ENCODE measurements at places on chromosomes 3 and 15.

- DNase-seq: no peak
These were observed 115.9 kb downstream of the CBLB start for GRCh38 chr3:105752791-105753415.

- DNase-seq: no peak
These were observed 19.9 kb upstream of the COLQ start for GRCh38 chr3:15541371-15541770.

- no peak for DNase-seq
These were observed 3.3 kb upstream of the RBSN start for GRCh38 chr3:15102256-15102655.

DNA sequence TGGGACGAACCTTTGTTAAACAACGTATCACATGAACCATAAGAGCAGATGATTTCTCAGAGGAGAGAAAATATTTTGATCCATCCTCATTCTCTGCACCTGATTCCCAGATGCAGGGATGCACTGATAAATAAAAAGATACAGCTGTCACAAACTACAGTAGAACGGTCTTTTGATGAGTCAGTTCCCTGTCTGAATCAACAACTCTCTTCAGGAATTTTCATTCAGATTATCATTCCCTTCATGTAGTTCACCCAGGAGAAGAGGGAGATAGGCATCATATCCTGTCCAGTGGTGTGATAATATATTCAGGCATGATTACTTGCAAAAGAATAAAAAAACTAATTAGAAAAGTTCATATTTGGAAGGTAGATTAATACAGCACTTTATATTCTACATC, 521.5 kb downstream of the PYDC2 start:
- DNase-seq: no peak

DNA sequence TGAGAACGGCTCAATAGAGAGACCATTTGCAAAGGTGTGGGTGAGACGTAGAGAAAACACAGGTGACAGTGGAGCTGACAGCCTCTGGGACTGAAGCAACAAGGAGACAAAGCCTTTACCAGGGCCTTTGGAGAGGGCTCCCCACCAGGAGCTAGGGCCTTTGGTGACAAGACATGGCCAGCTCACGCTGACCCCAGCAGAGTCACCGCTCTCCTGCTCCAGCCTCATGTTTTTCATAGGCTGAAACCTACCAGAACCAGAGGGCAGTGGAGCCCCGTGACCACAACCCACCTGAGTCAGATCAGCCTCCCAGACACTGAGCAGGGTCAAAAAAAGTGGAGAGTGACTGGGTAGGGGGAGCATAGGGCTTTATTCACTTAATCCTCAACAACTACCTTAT, 214.7 kb downstream of the SHQ1 start:
- no peak for DNase-seq

DNA sequence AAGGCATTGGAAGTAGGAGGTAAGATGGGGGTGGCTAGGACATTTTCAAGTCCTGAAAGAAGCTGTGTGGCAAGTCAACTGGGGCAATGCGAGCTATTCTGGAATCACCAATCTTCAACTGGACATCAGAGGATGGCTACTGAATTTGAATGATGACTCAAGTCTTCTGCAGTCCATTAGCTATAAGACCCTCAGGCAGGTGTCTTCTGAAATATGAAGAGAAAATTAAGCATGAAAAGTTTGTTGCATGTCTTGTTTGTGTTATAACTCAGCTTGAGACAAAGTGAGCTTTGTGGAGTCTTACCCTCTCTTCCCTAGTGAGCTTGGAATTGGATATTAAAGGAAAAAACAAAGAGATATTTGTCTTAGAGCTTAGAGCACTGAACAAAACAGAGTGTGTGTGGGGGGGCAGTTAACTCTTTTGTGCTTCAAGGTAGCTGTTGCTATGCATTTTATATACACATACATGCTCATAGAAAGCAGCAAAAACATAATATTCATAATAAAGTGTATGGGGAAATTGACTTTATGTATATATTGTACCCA, 979.1 kb downstream of the MCTP2 start:
- no peak for DNase-seq

DNA sequence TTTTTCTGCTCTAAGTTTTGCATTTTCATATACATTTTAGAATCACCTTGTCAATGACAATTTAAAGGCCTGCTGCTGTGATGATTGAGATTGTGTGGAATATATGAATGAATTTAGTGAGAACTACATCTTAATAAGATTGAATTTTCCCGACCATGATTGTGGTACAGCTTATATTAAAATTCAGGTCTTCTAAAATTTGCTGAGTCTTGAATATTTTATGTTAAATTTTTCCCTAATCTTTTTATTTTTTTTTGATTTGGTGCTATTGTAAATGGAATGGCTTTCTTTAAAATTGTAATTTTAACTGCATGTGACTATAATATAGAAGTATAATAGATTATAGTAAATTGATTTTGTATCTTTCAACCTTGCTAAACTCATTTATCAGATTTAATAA, 172.1 kb downstream of the IL1RAP start:
- no peak for DNase-seq

- DNase-seq: no peak
These were observed 100.9 kb downstream of the MYO5A start for GRCh38 chr15:52427804-52428203.

GRCh38 chr3:127728417-127729015, 55.8 kb downstream of the ABTB1 start:
- DNase-seq: no peak

- peak; percentile 78 for DNase-seq
These were observed 51.8 kb upstream of the DGKG start for GRCh38 chr3:186413615-186414415.

- no peak for DNase-seq
These were observed 95.6 kb downstream of the RFX7 start for GRCh38 chr15:56148064-56148463.

- no peak for DNase-seq
These were observed 7.1 kb upstream of the PLCB2 start for GRCh38 chr15:40314723-40315276.

- DNase-seq: no peak
These were observed 5.5 kb downstream of the UROC1 start for GRCh38 chr3:126512026-126512425.

DNA sequence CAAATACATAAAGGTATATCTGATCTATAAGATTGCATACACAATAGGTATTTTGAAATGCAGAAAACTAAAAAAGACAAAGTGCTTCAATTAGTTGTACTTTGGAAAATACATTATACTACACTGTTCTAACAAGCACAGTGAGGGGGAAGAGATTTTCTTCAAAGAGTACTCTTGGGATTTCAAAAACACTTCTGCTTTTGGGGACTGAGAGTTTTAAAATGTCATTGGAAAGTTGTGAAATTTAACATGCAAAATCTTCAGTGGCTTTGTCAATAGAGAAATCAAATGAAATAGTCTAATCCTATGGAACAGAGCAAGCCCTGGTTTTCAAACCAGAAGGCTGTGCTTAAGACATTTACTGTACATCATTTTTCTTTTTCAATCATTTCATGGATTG, 322.2 kb upstream of the SEMA6D start:
- DNase-seq: no peak

DNA sequence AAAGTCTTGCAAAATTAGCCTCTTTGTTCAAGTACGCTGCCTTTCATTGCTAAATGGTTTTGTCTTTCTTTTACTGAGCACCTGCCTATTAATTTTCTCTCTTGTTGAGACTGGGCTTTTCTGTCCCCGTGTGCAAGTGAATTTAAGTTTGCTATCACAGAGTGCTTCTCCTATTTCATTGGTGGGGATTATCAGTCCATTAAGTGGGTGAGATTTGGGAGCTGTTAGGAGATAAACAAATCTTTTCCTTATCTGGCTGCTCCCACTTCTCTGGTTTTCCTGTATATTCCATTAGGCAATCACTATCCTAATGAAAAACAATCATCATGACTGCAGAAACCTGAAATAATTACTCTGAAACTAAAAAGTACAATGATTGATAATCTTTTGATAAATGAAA, 254.2 kb downstream of the NR1D2 start:
- no peak for DNase-seq

DNA sequence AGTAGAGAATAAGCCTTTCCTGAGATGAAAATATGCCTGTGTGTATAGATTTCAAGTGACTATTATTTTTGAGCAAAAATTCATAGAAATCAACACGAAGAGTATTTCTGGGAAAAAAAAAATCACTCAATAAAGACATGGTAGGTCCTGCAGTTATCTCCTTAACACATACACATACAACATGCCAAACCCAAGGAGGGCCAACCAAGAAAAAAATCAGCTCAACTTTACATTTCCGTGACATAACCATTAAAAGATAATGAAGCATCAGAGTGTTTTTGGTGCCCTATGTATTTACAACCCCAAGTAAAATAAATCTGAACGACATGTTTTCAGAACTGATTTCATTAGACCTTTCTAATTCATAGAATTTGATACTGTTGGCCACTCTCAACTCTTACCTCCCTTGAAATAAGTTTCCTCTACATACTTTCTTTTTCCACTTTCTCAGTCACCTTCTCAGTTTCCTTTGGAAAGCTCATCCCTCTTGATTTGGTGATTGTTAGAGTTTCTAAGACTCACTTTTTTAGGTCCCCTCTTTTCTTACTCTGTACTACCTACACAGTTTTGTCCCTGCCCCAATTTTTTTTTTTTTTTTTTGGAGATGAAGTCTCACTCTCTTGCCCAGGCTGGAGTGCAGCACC, 162.3 kb downstream of the TBL1XR1 start:
- DNase-seq: no peak

GRCh38 chr3:54781728-54782127, 146.1 kb downstream of the LRTM1 start:
- DNase-seq: no peak

DNA sequence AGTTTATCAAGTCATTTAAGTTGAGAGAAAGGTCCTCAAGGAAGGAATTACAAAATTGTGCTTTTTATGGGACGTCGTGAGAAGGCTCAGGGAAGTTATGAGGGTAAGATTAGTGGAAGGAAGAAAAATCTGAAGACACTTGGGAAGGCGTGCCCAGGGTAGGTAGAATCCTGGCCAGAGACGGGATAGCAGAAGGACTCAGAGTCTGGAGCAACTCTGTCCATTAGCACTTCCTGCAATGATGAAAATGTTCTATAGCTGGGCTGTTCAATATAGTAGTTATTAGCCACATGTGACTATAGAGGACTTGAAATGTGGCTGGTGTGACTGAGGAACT, 271.0 kb upstream of the ZPLD1 start:
- DNase-seq: no peak

- DNase-seq: no peak
These were observed 63.1 kb upstream of the TBC1D5 start for GRCh38 chr3:17805461-17805940.

DNA sequence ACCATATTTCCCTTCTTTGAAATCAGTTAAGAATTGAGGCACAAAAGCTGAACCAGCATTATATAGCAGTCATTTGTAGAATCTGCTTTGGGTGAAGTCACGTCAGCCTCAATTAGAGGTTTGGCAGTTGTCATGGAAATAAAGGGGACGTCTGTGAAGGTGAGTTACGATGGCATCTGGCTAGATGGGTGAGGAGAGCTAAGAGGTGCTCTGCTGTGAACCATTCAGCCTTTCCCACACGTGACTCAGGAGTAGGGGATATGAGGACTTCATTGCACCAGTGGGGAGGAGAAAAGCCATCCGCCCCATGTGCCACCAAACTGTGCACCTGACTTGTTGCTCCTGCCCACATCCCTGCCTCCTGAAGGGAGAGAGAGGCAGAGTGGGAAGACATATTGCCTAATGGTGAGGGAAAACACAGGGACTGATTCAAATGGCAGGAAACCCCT, 2.8 kb upstream of the C15orf40 start:
- no peak for DNase-seq

DNA sequence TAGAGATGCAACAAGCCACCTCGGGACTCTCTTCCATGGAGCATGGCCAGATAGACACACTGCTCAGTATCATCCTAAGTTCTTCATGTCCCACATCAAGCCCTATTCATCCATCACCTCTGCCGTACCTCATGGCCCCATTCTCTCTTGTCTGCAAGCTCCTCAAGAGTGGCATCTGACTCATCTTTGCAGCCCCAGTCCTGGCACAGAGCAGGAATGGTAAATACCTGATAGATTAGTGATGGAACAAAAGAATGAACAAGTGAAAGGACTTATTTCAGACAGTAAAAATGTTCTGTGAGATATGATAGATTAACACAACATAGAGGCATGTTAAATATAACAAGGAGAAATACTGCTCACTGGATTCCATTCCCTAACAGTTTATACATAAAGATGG, 176.4 kb downstream of the ISL2 start:
- DNase-seq: no peak

GRCh38 chr15:42720071-42720470, 16.9 kb downstream of the CDAN1 start:
- no peak for DNase-seq

DNA sequence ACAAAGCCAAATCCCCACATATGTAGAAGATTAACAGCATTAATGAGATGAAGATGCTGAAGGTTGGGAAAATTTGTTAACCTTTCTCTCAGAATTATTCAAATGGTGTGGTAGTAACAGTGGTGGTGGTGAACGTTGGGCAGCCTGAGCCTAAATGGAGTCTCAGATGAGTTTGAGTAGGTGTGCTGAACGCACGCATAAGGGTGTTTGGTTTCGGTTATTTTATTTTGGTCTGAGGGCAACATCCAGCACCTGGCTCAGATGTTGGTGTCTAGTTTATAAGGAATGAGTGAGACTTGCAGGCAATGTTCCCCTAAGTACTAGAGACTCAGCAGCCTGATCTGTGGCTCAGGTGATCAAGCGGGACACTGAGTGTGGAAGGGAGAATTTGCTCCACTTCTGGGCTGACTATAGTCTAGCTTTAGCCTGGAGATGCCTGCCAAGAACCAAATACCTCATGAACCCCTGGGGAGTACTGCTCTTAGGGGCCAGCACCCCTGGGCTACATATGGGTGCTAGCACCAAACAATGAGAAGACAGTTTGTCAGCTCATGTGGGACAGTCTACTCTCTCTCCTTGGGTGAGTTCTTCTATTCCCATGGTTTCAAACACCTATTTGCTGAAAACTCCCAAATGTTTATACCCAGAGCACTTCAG, 39.5 kb upstream of the ATP2C1 start:
- DNase-seq: no peak

GRCh38 chr3:16647668-16648067, 42.4 kb upstream of the DAZL start:
- no peak for DNase-seq

DNA sequence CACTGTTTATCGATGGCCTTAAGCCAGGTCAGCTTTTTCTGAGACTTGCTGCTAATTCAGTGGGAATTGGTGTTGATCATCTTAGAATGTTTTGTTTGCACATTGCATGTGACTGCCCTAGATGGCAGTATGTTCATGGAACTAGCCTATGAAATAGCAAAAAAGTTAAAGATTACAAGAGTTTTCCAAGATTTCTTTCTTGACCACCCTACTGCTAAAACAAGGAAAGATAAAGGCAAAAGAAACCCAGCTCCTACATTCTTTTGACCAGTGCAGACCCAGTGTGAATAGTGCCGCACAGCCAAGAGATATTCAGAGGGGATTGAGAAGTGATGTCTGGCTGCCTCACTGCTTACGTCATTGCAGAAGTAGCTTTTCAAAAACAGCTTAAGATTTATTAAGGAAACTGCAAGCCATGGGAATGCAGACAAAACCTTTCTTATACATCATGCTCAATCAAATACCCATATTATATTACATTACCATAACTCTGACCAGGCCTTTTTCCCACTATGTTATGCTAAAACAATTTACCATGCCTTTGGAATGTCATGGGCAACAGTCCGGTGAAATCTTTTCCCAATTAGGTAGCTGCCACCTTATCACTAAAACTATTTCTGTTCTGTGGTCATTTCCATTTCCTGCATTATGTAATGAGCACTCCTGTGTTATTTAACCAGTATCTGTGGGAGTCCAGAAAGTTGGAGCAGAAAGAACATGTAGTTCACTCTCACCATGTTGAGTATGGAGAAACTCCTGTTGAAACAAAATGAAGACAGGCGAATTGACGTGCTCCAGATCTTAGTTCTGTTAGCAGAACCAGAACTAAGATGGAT, 6.0 kb downstream of the PHLDB2 start:
- DNase-seq: no peak
